ENCODE measurements at places on chromosomes 4 and X.

- peak; percentile 92 for DNase-seq
- H3K27me3 ChIP-seq = no peaks in the 10 kb centered on the region
These were observed at the start of gene TNIP2 for GRCh38 chr4:2755821-2756690. TSS of gene TNIP2 (minus strand) at chr4:2756336. CDS start at chr4:2756289, 47 bp downstream.

GRCh38 chr4:82057990-82058544 is 315.7 kb downstream of the HNRNPD start:
- no peak overlapping the region for H3K4me3 ChIP-seq
- H3K4me1 ChIP-seq = no peaks in the 10 kb centered on the region
- no peak for DNase-seq
- no peaks in the 10 kb centered on the region for H3K36me3 ChIP-seq

- H3K4me3 ChIP-seq = no peak overlapping the region
- H3K36me3 ChIP-seq = no peaks in the 10 kb centered on the region
- no peak overlapping the region for H3K27ac ChIP-seq
- H3K27me3 ChIP-seq = no peaks in the 10 kb centered on the region
- H3K4me1 ChIP-seq = no peaks in the 10 kb centered on the region
- no peak for DNase-seq
These were observed 23.3 kb upstream of the LNX1 start for GRCh38 chr4:53614591-53614990.

DNA sequence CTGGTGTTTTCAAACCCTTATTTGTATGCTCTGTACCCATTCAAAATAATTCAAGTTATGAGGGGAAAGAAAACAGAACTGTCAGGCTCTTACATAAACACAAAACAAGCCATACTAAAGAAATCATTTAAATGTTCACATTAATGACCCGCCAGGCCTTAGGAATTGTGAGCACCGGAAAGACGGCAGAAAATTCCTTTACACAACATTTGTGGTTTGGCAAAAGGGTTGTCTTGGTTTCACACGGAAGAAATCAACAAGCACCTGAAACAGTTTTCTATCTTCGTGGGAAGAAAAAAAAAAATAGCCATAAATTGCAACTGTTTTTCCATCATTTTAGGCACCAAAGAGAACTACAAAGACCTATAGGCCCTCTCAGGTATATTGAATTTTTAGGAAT is 188.5 kb upstream of the FTHL17 start:
- H3K27ac ChIP-seq = no peak overlapping the region
- no peaks in the 10 kb centered on the region for H3K36me3 ChIP-seq
- no peak for DNase-seq
- H3K4me3 ChIP-seq = no peak overlapping the region
- H3K4me1 ChIP-seq = no peaks in the 10 kb centered on the region

DNA sequence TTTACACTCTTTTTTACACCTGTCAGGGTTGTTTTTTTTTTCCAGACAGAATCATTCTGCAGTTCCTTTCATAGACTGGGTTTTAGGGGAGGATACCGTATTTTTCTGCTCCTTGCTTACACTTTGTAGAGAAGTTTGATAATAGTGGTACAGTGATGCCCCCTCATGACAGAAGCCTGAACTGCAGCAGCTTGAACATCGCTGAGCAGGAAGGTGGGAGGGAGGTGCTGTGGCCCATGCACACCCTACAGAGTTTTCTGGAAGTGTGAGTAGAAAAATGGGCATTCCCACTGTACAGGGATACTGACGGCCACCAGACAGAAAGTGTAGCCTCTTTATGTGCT is 54.5 kb downstream of the RAB40A start:
- peak; percentile 81 for DNase-seq
- no peaks in the 10 kb centered on the region for H3K36me3 ChIP-seq
- H3K27ac ChIP-seq = no peak overlapping the region
- no peaks in the 10 kb centered on the region for H3K4me1 ChIP-seq
- peak overlapping the region; percentile 61 for H3K4me3 ChIP-seq

DNA sequence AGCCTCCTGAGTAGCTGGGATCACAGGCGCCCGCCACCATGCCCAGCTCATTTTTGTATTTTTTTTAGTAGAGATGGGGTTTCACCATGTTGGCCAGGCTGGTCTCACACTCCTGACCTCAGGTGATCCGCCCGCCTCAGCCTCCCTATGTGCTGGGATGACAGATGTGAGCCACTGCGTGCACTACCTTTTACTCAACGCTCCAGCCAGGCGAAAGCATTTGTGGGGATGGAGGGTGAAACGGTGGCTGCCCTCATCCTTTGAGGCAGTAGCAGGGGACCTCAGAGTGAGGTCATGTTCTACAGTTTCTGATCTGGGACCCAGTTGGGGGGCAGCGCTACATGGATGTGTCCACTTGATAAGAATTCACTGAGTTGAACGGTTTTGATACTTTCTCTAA is 65.8 kb upstream of the GPR78 start:
- H3K27ac ChIP-seq = no peak overlapping the region
- no peaks in the 10 kb centered on the region for H3K36me3 ChIP-seq

- H3K4me1 ChIP-seq = peaks cover 9% of the 10 kb centered on the region
- no peak for DNase-seq
- H3K4me3 ChIP-seq = no peak overlapping the region
- no peaks in the 10 kb centered on the region for H3K27me3 ChIP-seq
- peaks cover 10% of the 10 kb centered on the region for H3K36me3 ChIP-seq
- H3K27ac ChIP-seq = no peak overlapping the region
These were observed 34.7 kb downstream of the ERVMER34-1 start for GRCh38 chr4:52716364-52717151.

DNA sequence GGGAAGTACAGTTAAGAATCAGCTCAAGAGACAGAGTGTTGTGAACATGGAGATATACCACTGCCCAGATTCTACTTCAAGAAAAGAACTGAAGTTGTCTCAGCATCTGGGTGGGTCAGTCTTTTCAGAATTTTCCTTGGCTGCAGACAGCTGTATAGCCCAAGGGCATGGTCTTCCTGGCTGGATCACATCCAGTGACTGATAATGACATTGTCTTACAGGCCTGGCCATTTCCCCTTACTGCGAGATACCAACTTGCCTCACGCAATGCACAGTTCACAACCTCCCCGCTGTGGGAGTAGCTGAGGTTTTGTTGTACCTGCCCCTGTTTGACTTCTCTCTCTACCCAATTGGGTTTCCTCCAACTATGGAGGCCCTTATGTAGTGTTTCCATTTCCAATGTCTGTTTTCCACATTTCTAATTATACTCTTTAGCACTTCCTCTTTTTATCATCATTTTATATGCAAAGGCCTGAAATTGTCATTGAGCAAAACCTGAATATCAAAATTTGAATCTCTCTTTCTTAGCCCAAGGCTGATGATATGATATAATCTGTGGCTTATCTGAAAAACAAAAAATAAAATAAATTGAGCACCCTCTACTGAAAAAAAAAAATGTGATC is 209.1 kb downstream of the NAF1 start:
- DNase-seq = no peak
- no peak overlapping the region for H3K27ac ChIP-seq
- no peaks in the 10 kb centered on the region for H3K36me3 ChIP-seq
- no peak overlapping the region for H3K4me3 ChIP-seq
- no peaks in the 10 kb centered on the region for H3K4me1 ChIP-seq

- H3K4me1 ChIP-seq = no peaks in the 10 kb centered on the region
- H3K27ac ChIP-seq = no peak overlapping the region
- no peaks in the 10 kb centered on the region for H3K36me3 ChIP-seq
These were observed 198.9 kb upstream of the ARSJ start for GRCh38 chr4:114178392-114178791.

DNA sequence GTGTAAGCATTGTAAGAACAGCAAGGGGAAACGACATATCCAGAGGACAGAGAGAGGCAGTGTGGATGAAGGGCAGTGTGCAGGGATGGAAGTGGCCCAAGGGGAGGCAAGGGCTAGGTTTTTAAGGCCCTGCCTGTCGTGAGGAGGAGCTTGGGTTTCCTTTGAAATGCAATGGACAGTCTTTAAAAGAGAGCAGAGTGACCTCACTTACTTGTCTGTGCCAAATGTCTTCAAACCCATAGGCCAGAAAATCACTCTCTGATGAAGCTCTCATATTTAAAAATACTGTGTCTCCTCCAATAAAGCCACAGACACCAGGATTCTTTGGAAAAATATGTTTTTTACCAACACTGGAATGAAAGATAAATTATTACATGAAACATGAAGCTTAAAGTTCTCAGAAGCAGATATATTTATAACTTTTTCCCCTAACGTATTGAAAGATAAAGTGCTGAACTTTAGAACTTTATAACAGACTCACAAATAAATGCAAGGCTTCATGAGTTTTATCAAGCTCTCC is 19.2 kb upstream of the ATXN3L start:
- no peak overlapping the region for H3K27ac ChIP-seq
- H3K27me3 ChIP-seq = no peaks in the 10 kb centered on the region
- no peaks in the 10 kb centered on the region for H3K4me1 ChIP-seq
- DNase-seq = no peak
- no peak overlapping the region for H3K4me3 ChIP-seq

DNA sequence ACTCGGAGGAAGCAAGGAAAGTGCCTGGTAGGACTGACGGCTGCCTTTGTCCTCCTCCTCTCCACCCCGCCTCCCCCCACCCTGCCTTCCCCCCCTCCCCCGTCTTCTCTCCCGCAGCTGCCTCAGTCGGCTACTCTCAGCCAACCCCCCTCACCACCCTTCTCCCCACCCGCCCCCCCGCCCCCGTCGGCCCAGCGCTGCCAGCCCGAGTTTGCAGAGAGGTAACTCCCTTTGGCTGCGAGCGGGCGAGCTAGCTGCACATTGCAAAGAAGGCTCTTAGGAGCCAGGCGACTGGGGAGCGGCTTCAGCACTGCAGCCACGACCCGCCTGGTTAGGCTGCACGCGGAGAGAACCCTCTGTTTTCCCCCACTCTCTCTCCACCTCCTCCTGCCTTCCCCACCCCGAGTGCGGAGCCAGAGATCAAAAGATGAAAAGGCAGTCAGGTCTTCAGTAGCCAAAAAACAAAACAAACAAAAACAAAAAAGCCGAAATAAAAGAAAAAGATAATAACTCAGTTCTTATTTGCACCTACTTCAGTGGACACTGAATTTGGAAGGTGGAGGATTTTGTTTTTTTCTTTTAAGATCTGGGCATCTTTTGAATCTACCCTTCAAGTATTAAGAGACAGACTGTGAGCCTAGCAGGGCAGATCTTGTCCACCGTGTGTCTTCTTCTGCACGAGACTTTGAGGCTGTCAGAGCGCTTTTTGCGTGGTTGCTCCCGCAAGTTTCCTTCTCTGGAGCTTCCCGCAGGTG is 637 bp downstream of the AR start:
- DNase-seq = no peak
- no peaks in the 10 kb centered on the region for H3K36me3 ChIP-seq
- no peaks in the 10 kb centered on the region for H3K27me3 ChIP-seq
- H3K27ac ChIP-seq = peak overlapping the region; percentile 79

GRCh38 chr4:155762334-155762733 is 3.5 kb downstream of the GUCY1B1 start:
- no peak for DNase-seq
- H3K27ac ChIP-seq = no peak overlapping the region
- no peaks in the 10 kb centered on the region for H3K36me3 ChIP-seq
- no peaks in the 10 kb centered on the region for H3K4me1 ChIP-seq

DNA sequence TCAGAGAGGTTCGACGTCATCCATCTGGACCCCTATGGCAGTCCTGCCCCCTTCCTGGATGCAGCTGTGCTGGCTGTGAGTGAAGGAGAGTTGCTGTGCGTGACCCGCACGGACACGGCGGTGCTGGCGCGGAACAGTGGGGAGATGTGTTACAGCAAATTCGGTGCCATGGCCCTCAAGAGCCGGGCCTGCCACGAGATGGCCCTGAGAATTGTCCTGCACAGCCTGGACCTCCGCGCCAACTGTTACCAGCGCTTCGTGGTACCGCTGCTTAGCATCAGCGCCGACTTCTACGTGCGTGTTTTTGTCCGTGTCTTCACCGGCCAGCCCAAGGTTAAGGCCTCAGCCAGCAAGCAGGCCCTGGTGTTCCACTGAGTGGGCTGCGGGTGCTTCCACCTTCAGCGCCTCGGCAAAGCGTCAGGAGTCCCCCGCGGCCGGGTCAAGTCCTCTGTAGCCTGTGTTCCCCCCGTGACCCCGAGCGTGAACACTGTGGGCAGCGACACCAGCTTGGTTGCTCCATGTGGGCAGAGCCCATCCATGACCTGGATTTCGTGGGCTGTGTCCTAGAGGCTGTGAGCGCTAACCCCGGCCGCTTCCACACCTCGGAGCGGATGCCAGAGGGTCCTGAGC is 186.7 kb upstream of the SLITRK2 start:
- H3K4me3 ChIP-seq = no peak overlapping the region
- DNase-seq = no peak
- H3K27me3 ChIP-seq = no peaks in the 10 kb centered on the region
- H3K4me1 ChIP-seq = no peaks in the 10 kb centered on the region
- H3K27ac ChIP-seq = no peak overlapping the region

GRCh38 chr4:115315182-115315581 is 201.8 kb upstream of the NDST4 start:
- no peaks in the 10 kb centered on the region for H3K36me3 ChIP-seq
- DNase-seq = no peak
- no peak overlapping the region for H3K27ac ChIP-seq
- no peaks in the 10 kb centered on the region for H3K27me3 ChIP-seq
- H3K4me3 ChIP-seq = no peak overlapping the region
- H3K4me1 ChIP-seq = no peaks in the 10 kb centered on the region

- H3K4me3 ChIP-seq = no peak overlapping the region
- no peak for DNase-seq
- no peaks in the 10 kb centered on the region for H3K27me3 ChIP-seq
- no peak overlapping the region for H3K27ac ChIP-seq
These were observed 8.6 kb upstream of the UBQLN2 start for GRCh38 chrX:56554870-56555269.

DNA sequence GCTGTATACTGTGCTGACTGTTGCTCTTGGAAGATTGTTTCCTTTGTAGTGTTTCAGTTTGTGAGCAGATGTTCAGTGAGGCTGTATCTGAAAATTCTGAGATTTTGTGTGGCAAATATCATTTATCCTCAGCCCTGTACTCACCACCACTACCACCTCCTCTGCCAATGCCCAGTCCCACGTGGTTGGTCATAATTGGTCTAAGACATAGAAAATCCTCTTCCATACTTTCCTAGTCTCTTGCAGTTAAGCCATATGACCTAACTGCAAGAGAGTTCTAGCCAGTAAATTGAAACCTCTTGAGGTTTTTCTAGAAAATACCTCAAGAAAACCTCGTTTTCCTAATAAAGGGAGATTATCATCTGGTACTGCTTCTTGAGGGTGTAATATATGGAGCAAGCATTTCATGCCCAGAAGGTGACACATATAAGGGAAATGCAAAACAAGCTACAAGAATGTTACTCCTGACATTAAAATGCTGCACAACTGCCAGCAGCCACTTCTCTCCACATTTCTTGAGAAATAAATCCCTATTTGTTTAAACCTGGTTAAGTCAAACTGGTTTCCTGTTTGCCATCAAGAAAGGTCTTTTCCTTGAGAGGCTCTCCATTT is 32.8 kb downstream of the ABCE1 start:
- no peak overlapping the region for H3K4me3 ChIP-seq
- peak overlapping the region; percentile 46 for H3K27ac ChIP-seq
- no peaks in the 10 kb centered on the region for H3K4me1 ChIP-seq
- peaks cover 31% of the 10 kb centered on the region for H3K36me3 ChIP-seq
- DNase-seq = no peak
- H3K27me3 ChIP-seq = no peaks in the 10 kb centered on the region

- no peak for DNase-seq
- no peaks in the 10 kb centered on the region for H3K27me3 ChIP-seq
- H3K27ac ChIP-seq = no peak overlapping the region
- no peaks in the 10 kb centered on the region for H3K36me3 ChIP-seq
These were observed 25.1 kb upstream of the PLAC8 start for GRCh38 chr4:83139514-83140156.

GRCh38 chrX:155857561-155857960 is 23.6 kb upstream of the VAMP7 start:
- no peak overlapping the region for H3K4me3 ChIP-seq
- no peak for DNase-seq
- no peaks in the 10 kb centered on the region for H3K36me3 ChIP-seq
- H3K27ac ChIP-seq = no peak overlapping the region
- no peaks in the 10 kb centered on the region for H3K4me1 ChIP-seq

GRCh38 chr4:123415977-123416376 is 19.4 kb downstream of the SPRY1 start:
- H3K4me1 ChIP-seq = no peaks in the 10 kb centered on the region
- no peaks in the 10 kb centered on the region for H3K36me3 ChIP-seq
- DNase-seq = no peak
- no peaks in the 10 kb centered on the region for H3K27me3 ChIP-seq
